ENCODE measurements at places on chromosomes 11 and 22.

GRCh38 chr11:45204761-45205160 is 58.3 kb downstream of the PRDM11 start:
- no peak for DNase-seq

GRCh38 chr11:70364178-70364577 is 34.2 kb upstream of the CTTN start:
- DNase-seq, result no peak

DNA sequence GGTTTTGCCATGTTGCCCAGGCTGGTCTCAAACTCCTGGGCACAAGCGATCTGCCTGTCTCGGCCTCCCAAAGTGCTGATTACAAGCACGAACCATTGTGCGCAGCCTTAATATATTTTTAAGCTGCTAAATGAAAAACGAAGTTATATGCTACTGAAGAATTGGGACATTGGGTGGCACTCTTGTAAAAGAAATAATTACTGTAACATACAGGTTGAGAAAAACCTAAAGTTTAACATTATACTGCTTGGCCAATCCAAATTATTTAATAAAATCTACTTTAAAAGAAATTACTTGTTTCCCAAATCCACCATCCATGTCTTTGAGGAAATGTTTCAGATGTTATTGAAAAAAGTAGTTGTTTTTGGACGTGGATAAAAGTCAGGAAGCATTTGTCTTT is 37.9 kb upstream of the ARHGAP32 start:
- no peak for DNase-seq

- DNase-seq, result no peak
These were observed 61.8 kb downstream of the IRAG1 start for GRCh38 chr11:10631761-10632160.

- DNase-seq, result no peak
These were observed 21.5 kb upstream of the CABP2 start for GRCh38 chr11:67544616-67545242.

DNA sequence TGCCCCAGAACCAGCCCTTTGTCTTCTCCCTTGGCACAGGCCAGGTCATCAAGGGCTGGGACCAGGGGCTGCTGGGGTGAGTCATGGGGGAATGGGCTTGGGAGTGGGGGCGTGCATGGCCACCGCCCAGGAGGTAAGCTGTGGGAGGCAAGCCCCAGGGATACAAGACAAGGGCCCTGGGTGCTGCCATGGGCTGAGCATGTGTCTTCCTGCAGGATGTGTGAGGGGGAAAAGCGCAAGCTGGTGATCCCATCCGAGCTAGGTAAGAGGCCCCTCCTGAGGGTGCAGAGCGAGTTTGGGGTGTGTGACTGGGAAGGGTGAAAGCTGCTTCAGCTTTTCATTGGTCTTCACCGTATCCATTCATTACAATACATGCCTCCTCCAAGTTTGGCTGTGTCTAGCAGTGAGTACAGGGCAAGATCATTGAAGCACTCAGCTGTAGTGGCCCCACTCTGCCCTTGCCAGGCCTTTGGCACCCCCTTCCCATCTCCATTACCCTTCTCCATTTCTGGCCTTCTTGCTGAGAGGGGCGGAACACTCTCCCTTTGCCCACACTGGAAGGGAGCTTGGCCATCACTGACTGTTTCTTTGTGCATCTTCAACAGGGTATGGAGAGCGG is 2.5 kb downstream of the FKBP2 start:
- no peak for DNase-seq

GRCh38 chr11:3338569-3339339 is 40.2 kb downstream of the ZNF195 start:
- no peak for DNase-seq

- no peak for DNase-seq
These were observed 64.5 kb downstream of the CEP164 start for GRCh38 chr11:117392001-117392690.

- DNase-seq, result no peak
These were observed 20.1 kb upstream of the CD44 start for GRCh38 chr11:35118906-35119305.

GRCh38 chr11:89477175-89477574 is 14.0 kb downstream of the NOX4 start:
- DNase-seq, result no peak

DNA sequence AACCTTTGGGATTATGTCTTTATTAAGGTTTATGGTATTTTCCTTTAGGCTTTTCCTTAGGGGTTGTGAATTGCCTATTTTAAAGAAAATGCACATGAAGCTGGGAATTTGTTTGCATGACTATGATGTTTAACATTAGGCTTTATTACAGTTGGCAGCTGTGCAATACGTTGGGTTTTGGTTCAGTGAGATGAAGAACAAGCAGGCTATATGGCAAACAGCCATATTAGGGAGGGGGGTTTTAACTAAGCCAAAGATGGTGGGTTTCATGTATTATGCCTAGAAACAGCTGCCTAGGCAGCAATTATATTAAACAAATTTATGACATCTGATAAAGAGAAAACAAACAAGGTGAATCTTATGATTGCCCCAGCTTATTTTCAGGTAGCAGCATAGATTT is 880.8 kb downstream of the FAM181B start:
- no peak for DNase-seq

DNA sequence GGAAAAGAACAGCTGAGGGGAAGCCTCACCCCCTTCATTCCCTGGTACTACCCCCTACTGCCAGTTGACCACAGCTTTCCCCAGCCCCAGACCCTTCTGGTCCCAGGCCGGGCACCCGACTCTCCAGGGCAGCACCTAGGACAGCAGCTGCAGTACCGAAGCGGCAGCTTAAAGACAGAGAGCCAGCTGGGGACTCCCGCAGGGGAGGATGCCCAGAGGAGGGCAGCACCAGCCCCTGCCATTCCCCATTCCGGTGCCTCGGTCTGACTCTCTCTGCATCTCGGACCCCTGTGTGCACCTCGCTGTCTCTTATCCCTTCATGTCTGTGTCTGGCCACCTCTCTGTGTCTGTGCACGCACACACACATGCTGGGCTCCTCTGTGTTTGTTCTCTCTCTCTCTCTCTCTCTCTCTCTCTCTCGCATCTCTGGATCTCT is 9.4 kb downstream of the IGSF9B start:
- peak; percentile 54 for DNase-seq

- DNase-seq, result no peak
These were observed 12.2 kb upstream of the PDGFB start for GRCh38 chr22:39256979-39257378.

GRCh38 chr11:94000659-94001058 is 20.5 kb upstream of the HEPHL1 start:
- DNase-seq, result no peak

GRCh38 chr11:69241844-69242243 is 52.1 kb upstream of the MYEOV start:
- no peak for DNase-seq

DNA sequence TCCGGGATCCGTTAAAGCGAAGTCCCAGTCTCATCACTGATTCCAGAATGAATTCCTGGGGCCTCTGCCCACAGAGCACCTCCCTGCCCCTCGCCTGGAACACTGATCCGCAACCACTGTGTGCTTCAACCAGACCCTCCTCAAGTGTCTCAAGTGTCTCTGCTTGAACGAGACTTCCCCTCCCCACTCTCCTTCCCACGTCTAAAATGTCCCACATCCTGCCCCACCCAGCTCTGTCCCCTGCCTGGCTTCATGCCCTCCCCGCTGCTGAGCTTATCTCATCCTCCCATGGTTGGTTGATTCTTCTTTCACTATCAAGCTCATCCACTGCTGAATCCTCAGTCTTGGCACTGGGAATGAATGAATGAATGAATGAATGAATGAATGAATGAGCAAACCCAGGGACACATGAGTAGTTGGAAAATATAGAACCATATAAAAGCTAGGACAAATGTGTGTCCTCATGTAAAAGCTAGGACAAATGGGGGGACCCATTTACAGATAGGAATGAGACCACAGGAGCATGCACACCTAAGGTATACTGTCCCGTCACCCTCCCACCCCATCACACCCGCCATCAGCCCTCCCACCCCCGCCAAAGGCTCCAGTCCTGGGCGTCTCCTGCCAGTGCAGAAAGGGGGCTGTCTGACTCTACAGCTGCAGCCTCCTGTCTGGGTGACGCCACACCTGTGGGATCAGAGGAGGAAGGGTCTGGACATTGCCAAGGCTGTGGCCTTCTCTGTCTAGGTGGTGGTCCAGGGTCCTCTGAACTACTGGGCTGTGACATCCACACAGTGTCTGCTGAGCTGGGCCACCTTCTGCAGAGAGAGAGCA is 71.4 kb upstream of the LINC01488 start:
- no peak for DNase-seq

DNA sequence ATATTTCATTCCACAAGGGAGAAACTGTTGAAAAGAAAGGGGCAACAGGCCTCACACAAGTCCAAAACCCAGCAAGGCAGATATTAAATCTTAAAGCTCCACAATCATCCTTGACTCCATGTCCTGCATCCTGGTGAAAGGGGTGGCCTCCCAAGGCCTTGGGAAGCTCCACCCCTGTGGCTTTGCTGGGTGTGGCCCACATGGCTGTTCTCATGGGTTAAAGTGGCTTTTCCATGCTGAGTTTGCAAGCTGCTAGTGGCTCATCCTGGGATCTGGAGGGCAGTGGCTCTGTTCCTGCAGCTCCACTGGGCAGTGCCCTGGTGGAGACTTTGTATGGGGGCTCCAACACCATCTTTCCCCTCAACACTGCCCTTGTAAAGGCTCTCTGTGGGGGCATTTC is 106.4 kb downstream of the CTNND1 start:
- no peak for DNase-seq

GRCh38 chr11:134781380-134781866 is 369.4 kb upstream of the B3GAT1 start:
- DNase-seq, result no peak

- DNase-seq, result no peak
These were observed 55.8 kb downstream of the ELFN2 start for GRCh38 chr22:37371491-37371890.

GRCh38 chr11:94649964-94650623 is 82.9 kb downstream of the PIWIL4 start:
- no peak for DNase-seq

DNA sequence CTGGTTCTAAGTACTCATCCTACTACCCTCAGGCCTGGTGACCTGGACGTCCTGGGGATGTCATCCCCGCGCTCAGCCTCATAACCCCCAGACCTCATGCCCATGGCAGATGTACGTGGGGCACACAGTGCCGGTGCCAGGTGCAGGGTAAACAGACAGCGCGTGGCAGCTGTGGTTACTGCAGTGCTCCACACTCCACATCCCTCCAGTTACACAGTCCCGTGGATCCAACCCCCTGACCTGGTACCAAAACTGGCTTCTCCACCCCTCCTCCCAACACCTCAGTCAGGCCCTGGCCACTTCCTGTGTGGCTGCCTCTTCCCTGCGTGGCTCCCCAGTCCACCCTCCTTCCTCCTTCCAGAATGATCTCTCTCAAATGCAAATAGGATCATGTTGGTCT is 95.2 kb downstream of the DSCAML1 start:
- DNase-seq, result no peak

DNA sequence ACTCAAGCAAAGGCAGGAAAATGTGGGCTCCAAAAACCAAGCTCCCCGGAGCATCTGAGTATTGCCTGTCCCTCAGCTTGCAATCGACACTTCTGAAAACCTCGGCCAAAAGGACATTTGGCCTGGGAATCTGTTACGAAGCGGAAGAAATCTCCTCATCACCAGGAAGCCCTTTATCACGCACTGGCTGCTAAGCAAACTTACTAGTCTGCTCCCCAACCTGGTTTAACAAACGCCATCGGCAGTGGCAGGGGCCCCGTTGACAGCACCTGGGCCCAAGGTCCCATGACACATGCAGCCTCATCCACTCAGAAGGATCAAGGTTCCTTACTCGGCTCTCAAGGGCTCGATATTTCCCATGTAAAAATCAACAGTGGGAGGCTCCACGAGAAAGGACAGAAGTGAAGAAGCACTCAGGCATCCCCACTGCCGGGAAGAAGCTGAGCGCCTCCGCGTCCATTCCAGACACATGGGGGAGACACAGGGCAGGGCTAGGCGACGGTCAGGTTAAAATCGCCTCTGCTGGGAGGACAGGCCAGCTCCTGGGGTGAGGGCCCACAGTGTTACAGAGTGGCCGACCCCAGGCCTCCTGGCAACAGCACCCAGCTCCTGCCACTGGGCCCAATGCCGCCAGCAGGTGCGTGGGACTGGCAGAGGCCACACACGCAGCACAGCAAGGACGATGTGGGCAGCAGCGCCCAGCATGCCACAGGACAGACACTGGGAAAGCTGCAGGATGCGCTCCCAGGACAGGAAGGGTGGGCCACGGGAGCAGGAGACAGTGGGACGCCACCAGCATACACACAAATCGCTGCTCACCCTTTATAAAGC is 27.1 kb downstream of the BRD1 start:
- DNase-seq, result no peak

- no peak for DNase-seq
These were observed 35.3 kb downstream of the NEU3 start for GRCh38 chr11:75024068-75024449.

DNA sequence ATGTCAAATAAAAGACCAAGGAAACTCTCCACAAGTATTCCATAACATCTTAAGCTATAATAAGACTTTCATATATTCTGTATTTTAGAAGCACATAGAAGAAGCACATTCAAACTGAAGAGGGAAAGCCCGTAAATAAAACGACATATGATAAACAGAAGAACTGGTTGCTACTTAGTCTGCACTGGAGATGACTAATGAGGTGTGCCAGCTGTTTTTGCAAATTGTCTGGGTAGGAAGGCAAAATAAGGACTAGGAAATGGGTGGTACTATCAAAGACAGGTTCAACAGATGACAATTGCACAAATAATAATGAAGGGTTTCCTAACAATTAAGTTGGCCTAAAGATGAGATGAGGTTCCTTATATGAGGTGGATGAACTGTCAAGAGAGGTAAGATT is 593.2 kb upstream of the CCDC179 start:
- DNase-seq, result no peak

DNA sequence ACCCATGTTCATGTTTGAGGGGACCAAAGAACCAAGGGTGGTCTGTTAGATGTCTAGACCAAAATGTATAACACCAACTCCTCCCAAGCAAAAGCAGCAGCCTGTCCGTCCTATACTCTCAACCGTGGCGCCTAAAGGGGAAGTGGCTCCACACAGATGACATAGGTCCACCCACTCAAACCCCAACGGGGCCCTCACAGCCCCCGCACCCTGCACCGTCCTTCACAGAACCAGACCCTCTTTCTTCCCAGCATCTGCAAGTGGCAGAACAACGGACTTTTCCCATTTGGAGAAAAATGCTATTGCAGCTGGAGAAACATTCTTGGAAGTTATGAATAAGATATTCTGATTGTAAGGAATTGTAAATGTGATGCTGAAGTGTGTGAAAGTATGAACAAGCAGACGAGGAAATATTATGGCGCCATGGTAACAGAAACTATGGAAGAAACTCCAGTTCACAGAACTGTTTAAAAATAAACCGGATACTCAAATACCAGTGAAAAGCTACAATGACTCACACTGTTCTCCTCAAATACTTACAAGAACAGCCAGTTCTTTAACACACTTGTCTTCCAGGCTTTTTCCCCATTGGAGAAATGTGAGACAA is 76.5 kb upstream of the ARFGAP3 start:
- no peak for DNase-seq

GRCh38 chr11:12430351-12430750 is 53.0 kb downstream of the PARVA start:
- DNase-seq, result no peak
